HS-5 (cell line): ENCODE measurements at places on chromosomes 13 and 19.

GRCh38 chr13:74450525-74450845, 316.3 kb upstream of the KLF12 start:
- no peak for DNase-seq

DNA sequence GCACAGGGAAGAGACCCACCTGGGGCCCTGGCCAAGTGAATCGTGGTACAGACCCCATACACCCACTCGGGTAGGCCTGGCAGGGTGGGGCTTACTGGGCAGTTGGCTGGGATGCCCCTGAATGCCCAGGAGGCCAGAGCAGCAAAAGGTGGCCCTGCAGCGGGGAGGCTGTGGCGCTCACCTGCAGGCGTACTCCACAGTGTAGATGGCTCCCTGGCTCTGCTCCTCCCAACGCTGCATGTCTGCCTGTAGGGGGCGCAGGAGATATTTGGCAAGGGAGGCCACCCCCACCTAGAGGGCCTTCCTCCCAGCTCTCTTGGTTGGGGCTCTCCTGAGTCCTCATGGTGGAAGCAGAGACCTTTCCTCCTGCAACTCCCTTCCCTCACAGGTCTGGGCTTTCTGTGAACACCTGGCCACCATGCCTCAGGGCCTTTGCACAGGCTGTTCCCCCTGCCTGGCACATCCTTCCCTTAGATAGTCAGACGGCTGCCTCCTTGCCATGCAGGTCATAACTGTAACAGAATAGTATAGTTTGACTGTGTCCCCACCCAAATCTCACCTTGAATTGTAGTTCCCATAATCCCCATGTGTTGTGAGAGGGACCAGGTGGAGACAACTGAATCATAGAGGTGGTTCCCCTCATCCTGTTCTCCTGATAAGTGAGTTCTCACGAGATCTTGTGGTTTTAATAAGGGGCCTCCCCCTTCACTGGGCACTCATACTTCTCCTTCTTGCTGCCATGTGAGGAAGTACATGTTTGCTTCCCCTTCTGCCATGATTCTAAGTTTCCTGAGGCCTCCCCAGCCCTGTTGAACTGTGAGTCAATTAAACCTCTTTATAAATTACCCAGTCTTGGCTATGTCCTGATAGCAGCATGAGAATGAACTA, 5.9 kb downstream of the BORCS8 start:
- no peak for DNase-seq

DNA sequence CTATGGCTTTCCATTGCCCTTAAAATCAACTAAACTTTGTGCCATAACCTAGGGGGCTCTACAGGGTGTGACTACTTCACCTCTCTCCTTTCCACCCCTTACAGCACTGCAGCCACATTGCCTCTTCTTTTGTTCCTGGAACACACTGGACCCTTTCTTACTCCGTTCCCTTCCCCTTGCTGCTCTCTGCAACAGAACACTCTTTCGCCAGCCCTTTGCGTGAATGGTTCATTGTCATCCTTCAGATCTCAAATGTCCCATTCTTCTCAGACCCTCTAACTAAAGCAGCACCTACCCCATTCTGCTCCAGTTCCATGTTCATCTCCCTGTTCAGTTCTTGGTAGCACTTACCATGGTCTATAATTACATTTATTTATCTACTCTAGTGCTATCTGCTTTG, 208.3 kb downstream of the OXGR1 start:
- DNase-seq = no peak

DNA sequence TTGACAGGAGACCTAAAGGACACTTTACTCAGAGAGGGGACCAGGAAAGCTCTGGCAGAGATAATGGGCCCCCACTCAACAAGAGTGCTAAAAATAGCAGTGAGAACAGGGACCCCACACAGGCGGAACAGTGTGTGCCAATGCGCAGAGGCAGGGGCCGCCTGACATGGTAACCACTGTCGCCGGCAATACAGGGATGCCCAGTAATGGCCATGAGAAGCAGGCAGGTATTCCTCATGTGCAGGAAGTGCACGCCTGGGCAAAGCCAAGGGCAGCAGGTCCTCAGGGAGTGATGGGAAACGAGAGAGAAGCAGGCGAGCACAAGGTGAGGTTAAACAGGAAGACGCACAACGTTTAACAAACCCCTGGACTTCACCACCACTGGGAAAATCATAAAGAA, 757.1 kb downstream of the LIG4 start:
- DNase-seq = no peak
